ENCODE measurements at places on chromosomes 7 and 10. TPM values are rescaled to one million over a fixed set of nuclear protein-coding genes. Genes with fewer than 3 reads are reported as not detected.

NUP205 gene
- total RNA-seq: 119 TPM

CALHM2 gene
- 20.3 TPM for total RNA-seq

WEE2 gene
- total RNA-seq: not detected

SPRN gene
- not detected for total RNA-seq

SRRM3 gene
- total RNA-seq: 0.11 TPM

ARHGAP22 gene
- total RNA-seq: 0.18 TPM

BICC1 gene
- total RNA-seq: 0.11 TPM

CPED1 gene
- not detected for total RNA-seq

PIP gene
- total RNA-seq: not detected
